ENCODE measurements at places on chromosomes 3 and 15.

DNA sequence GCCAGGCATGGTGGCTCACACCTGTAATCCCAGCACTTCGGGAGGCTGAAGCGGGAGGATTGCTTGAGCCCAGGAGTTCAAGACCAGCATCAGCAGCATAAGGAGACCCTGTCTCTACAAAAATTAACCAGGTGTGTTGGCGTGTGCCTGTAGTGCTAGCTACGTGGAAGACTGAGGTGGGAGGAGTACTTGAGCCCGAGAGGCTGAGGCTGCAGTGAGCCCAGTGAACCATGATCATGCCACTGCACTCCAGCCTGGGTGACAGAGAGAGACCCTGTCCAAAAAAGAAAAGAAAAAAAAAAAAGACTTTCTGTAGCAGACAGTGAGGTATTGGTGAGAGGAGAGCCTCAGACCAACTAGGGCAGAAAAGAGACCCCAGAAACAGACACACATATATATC lies 263.8 kb downstream of the XXYLT1 start:
- DNase-seq: no peak

DNA sequence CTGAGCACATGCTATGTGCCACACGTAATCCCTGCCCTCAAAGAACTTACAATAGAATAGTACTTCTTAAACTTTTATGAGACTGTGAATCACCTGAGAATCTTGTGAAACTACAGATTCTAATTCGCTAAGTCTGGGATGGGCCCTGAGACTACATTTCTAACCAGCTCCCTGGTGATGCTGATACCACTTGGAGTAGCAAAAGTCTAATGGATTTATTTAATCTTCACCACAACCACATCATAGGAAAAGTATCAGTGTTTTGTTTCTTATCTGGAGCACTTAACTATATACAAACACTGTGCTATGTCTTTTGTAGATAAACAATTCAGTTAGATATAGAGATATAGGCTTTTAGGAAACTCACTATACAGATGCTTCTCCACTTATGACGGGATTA lies 23.8 kb upstream of the TCF12 start:
- no peak for DNase-seq

DNA sequence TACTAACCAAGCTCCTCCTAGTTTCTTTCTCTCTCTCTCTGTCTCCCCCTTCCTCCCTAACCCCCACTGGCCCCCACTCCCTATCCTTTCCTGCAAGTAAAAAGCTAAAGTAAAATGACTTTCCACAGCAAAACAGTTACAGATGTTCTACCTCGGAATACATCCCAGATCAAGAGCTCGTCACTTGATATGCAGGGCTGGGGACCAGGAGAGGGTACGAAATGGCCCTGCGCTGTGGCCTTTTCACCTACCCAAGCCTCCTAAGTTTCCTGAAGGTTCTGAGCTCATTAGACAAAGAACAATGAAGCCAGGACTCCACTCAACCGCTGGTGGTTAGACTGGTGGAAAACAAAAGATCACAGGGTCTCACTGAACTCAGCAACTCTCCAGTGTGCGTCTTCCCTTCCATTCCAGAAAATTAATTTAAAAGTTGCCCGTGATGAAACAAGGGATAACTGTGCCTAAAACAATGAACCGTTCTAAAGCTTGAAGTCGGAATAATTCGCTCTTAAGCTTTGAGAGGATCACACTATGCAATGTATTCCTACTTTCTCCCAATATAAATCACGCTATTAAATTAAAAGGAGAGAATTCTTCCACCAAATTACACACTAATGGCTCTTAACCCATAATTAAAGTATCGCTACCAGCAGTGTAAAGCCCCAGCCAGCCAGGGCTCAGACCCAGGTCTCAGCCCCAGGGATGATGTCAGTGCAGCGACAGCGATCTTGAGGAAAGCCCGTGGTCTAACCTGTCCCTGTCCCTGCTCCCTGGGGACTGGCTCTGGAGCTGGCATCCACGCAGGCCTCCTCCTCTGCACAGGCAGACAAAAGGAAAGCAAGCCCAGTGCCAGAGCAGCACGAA lies 5.0 kb downstream of the VGLL4 start:
- no peak for DNase-seq

DNA sequence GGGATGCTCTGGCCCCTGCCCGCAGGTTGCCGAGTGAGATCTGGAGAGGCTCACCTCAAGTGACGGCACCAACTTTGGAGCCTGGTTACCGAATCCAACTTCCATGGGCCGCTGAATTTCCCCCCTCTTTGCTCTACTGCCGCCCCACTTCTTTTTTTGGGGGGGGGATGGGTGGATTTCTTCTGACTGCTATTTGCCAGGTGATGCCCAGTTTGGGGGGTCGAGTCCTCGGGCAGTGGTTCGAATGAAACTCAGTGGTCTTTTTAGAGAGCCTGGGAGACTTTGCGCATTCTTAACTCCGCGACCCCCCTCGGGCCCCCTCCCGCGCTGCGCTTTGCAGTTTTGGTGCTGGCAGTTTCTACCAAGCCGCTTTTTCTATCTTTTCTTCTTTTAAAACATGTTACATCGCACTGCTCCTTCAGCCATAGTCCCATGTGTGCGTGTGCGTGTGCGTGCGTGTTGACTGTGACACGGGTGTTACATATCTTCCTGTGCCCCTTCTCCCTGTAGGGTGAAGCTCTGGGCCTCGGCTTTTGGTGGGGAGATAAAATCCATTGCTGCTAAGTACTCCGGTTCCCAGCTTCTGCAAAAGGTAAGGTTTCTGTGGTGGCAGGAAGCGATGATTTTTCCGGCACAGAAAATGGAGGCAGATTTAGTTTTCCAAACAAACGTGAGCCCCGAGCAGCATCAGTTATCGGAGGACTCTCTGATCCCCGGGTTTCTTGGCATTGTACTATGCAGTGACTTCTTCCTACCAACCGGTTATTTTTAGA lies 837 bp downstream of the CACNA2D3 start:
- DNase-seq: no peak

DNA sequence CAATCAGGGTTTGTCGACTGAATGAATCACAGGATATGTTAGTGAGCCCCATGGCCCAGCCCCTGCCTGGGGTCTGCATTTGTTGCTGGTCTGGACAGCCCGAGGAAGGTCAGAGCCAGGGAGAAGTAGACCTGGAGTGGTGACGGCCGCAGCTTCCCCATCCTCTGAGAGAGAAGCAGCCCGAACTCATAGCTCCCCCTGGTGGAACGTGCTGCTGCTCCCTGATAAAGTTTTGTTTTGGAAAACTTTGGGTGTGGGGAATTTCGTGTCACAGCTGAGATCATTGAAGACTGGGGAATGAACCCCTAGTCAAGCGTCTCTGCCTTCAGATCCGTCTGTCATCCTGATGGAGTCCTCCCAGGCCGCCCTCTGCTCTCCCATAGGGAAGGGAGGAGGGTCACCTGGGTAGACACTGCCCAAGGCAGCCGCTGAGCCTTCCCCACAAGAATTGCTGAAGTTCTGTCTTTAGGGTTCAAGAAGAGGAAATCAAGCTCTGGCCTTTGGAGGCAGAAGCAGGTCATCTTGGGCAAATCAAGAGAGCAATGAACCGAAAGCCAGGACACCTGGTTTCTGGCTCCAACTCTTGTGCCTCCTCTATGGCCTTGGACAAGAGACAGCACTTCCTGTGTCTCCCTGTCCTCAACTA lies 60.5 kb downstream of the GLDN start:
- no peak for DNase-seq

- DNase-seq: no peak
Observed at GRCh38 chr3:22039161-22039560, 288.2 kb upstream of the ZNF385D start.

- DNase-seq: no peak
Observed at GRCh38 chr3:173275740-173276139, 121.8 kb upstream of the NLGN1 start.

DNA sequence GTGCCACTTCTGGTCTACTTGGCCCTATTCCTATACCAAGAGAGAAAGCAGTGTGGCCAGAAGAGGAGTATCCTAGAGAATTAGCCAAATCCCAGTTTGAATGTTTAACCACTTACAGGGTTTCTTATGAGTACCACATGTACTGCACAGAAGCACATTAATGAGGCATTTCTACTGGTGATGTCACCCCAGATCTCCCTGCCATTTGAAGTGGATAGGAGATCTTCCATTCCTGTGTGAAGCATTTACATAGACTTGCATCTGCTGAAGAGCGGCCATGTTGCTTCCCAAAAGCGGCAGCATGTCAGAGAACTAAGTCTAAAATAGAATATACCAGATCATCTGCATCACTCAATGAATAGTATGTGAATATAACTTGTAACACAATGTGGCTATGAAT lies 108.4 kb upstream of the TUSC7 start:
- DNase-seq: no peak

- DNase-seq: no peak
Observed at GRCh38 chr3:171257251-171258203, 202.7 kb downstream of the TNIK start.

GRCh38 chr3:191966556-191966955 lies 505.6 kb downstream of the PYDC2 start:
- DNase-seq: no peak

- no peak for DNase-seq
Observed at GRCh38 chr3:71066356-71066755, 517.2 kb downstream of the FOXP1 start.

GRCh38 chr3:155015776-155016436 lies 64.2 kb upstream of the MME start:
- DNase-seq: no peak

DNA sequence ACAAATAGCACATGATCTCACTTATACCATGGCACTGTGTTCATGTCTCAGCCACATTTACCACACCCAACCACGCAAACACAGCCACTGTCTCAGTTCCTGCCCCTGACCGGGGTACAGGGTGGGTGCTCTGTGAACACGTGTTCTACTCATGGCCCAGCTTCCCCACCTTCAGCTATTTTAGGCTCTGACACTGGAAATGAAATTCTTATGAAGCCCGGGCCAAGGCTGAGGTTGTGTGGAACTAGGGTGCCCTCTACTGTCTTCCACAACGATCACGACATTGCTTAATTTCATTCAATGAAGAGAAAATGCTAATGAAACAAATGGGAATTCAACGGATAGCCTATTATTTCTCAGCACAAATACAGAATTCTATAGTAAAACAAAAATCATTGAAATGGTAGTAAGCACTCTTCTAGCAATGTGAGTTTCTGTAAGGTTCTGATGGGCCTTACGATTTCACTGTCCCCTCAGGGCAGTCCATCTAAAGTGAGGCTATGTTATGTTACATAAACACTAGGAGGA lies 2.1 kb upstream of the GABRA5 start:
- no peak for DNase-seq

- no peak for DNase-seq
Observed at GRCh38 chr3:373193-373779, 176.7 kb downstream of the CHL1 start.

DNA sequence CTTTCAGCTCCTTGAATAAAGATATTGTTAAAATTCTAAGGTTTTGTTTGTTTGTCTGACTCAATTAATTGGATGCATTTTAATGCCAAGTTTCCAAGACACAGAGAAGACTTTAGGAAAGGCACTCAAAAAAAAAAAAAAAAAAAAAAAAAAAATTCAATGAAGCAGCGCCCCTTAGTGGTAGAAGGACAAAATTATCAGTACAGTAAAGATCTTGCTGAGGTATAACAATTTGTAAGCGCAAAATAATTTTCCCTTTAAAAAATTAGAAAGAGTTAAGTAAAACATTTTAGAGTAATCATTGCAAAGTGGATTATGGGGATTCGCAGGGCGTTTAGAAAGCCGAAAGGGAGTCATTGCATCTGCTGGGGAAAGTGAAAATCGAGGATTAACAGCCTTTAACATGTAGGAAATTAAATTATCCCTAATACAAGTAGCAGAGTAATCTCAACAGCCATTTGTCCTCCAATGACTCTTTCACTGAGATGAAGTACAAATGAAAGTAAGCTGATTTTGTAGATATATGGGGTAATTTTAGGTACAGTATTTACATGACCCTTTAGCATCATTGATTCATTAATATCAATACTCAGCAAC lies 5.8 kb upstream of the DIS3L start:
- DNase-seq: no peak

- DNase-seq: no peak
Observed at GRCh38 chr3:127604035-127604434, 5.8 kb downstream of the MCM2 start.

DNA sequence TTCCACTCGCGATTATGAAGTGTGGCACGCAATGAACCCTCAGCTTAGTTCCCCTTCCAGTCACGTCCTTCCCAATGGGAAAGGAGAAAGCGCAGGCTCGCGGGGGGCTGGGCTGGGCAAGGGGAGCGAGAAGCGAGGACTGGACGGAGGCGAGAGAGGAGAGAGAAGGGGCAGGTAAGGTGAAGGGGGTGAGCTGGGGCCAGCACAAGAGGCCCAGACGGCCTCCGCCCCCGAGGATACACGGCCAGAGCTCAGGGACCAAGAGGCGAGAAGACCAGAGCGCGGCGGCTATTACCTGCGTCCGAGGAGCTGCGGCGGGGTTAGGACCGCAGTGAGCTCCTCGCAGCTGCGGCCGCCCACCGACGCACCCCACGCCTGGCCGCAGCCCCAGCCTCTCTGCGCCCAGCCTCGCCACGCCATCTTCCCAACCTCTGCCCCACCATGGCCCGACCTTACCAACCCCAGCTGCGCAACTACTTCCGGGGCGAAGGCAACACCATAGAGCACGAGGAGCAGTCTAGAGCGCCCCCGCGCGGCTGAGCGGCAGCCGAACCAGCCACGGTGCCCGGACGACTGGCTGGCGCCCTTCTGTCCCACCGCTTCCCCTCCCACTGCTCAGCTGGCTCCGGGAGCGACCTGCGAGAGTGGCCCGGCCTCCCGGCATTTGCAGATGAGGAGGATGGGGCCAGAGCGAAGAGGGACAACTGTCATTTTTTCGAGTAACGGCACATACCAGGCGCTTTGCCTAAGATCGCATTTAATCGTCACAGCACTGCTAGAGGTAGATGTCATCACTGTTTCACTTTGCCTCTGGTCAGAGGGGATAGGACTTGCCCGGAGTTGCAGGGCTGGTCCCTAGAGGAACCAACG lies at the start of gene PARL:
PARL (minus strand) TSS at position 454 of the 870 bp plus-strand sequence; CDS start at position 420, 34 bp downstream.
- peak; percentile 92 for DNase-seq

GRCh38 chr15:87115795-87116194 lies 1036.1 kb downstream of the AGBL1 start:
- no peak for DNase-seq

GRCh38 chr3:149415484-149415883 lies 38.0 kb upstream of the TM4SF1 start:
- DNase-seq: no peak

DNA sequence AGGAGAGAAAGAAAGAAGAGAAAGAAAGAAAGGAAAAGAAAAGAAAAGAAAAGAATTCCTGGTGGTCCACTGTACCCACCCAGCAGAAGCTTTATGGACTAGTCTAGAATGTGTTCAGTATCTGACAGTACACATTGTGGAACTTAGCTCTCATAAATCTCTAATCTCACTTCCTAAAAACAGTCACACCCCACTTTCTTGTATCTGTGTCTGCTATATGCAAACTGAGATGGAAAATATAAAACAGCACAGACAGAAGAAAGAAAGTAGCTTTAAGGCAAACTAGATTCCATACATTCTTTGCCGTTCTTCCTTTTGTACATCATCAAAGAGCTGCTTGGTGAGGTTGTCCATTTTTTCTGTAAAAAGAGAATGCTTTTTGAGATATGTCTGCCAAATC lies 41.1 kb upstream of the GNB5 start:
- no peak for DNase-seq

GRCh38 chr15:74889390-74889882 lies 406 bp upstream of the MPI start:
- no peak for DNase-seq

GRCh38 chr3:64021922-64022321 lies 1.4 kb downstream of the PSMD6 start:
- no peak for DNase-seq

Measured in vagina (tissue), 2 donors.